GM04503 (cell line): ENCODE measurements at places on chromosomes 5 and 9.

DNA sequence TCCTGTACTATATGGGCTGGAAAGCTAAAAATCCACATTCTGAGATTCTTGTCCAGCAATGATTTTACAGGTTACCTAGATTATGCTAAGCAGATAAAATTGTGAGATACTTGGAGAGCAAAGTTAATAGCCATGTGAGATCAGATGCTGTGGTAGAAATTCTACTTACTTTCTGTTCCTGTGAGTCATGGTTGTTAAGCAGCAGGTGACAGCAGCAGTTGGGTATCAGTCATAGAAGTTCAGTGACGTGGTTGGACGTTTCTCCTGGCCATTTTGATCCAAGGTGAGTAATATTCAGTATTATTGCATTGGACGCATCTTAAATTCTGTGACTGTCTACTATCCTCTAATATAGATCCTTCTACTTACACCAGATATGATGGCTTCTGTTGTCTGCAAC is 524.5 kb downstream of the TMEM38B start:
- DNase-seq, result no peak

GRCh38 chr9:20526500-20527319 is 95.6 kb downstream of the MLLT3 start:
- DNase-seq, result no peak

DNA sequence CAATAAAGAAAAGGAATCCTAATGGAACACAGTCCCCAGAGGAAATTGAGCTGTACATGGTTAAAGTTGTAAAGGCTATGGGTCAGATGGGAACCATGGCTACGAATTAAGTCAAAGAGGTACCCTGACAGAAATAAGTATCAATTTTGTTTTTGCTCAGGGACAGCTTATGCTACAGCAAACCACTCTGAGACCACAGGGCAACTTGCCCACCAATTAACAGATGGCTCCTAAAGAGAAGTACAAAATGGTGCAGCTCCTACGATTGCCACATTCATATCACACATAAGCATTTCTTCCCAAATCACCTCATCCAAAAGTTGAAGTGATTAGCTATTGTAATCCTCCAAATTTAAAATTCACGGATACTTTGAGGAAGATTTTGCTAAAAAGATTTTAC is 83.0 kb downstream of the ELAVL2 start:
- DNase-seq, result no peak

DNA sequence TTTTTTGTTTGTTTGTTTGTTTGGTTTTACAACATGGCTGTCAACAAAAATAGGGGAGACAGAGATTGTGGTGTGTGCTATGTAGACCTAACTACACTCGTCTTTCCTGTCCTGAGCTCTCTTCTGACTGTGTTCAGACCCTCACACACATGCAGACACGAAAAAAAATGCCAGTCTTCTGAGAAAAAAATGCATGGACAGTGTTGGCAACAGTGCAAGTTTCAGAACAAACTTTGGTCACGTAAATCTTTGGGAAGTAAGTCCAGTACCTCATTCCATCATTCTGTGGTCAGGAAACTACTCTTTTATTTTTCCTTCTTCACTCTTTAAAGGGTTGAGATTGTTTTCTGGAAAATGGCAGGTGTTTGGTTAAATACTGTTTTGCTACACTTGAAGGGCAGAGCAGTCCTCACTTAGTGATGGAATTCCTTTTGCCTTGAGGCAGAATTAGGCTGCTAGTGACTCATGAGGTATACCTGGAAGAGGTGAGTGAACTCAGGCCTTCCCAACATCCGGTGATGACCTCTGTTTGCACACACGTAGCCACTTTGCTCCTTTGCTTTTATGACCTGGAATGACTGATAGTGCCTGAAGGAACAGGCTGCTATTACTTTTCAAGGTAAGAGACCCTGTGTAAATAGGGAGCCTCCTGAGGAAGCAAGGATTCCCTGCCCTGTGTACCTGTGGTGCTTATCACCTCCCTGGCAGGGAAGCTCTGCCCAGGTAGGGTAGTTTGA is 81.6 kb upstream of the TNFAIP8 start:
- no peak for DNase-seq

- DNase-seq, result no peak
Measured at GRCh38 chr9:14395317-14396082, 81.6 kb upstream of the NFIB start.

- no peak for DNase-seq
Measured at GRCh38 chr5:18487928-18488480, 853.7 kb downstream of the TAF11L14 start.

- DNase-seq, result no peak
Measured at GRCh38 chr5:149271716-149272563, at the start of gene AFAP1L1. Gene AFAP1L1, plus strand, starts transcription at chr5:149271859. Its CDS starts 110 bp downstream, at chr5:149271969.

DNA sequence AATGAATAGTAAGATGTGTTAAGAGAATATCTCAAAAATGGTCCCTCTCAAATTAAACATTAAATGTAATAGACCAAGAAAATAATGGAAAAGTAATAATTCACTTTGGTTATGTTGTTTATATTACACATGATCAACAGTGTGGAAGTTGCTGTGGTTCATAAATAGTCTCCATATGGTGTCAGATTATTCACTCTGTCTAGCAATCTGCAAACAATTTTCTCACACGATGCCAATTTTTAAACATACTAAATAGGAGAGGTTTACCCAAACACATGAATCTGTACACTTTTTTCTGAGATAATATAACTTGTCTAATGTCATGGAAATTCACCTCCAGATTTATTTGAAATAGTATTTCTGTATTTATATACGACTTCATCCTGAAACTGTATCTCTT is 217.4 kb upstream of the FBXL7 start:
- DNase-seq, result no peak

GRCh38 chr5:124274949-124275348 is 471.5 kb downstream of the ZNF608 start:
- no peak for DNase-seq
